ENCODE measurements at places on chromosomes 6 and 20.

DNA sequence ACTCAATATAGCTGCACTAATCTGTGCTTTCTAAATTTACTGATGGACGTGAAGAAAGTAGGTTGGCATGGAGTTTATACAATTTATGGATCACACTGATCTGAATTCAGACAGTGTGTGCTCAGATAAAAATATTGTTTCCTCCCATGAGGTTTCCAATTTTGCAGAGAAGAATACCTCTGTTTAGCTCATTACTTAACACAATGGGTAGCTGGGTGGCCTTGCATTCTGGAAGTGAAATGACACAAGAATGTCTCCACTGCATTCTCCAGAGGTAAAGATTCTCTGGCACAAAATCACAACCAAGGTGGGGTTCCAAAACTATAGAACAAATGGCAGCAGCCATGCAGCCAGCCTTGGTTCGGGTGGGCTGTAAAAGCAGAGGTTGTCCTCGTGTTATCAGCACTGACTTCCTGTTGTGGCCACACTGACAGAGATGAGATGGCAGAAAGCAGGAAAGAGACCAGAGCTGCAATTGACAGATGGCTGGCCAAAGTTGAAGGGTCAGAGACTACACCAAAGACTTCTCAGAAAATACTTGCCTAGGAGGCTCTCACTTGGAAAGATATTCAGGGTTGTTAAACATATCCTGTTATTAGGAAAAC, 50.2 kb downstream of the HDAC2 start:
- no peak for DNase-seq

GRCh38 chr6:30810813-30811339, 66.5 kb upstream of the IER3 start:
- DNase-seq = no peak

DNA sequence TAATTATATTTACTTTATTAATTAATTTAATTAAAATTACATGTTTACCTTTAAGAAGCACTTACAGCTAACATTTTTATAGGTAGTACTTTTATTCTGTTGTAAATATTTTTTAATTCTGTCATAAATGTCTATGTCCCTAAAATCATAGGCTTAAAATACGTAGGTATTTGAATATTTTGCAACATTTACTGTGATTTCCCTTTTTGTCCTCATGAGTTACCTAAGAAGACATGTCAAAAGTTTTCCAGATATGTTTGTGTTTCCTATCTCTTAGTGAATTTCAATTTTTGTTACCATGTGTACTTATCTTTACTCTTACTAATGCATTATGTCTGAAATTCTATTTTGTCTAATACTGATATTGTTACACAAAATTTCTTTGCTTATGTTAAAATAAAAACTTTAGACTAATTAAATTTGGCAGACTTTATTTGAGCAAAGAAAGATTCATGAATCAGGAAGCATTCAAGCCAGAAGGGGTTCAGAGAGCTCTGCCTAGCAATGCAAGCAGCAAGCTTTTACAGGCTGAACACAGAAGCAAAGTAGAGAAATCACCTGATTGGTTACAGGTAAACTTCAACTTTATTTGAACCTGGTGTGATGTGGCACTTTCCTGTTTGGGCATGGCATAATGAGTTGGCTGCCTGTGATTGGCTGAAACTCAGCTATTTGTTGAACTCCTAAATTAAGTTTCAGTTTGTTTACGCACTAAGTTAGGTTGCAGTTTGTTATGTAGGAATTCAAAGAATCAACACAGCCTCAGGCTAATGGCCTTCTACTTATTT, 123.2 kb upstream of the TMEM170B start:
- no peak for DNase-seq

DNA sequence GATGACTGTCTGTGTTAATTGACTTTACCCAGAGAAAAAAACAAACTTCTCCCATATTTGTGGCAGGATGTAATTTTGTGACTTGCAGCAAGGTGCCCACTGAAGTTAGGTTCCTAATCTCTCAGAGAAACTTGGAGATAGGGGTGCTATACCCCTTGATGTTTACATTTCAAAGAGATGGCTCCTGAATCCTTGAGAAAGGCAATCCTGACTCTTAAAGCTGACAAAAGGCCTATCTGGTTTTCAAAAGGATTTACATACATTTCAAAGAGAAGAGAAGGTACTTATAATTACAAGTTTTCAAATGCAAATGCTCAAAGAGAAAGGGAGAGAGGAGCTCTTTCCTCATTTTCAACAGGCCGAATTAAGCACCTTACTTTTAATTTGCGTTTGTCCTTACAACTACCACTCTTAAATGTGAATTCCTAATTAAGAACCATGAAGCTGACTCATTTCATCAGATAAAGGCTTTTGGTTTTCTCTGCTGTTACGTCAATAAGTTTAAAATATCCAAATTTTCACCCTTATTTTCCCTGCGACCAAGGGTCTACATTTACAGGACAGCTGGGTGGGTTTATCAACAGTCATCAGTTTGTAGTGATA, 711.8 kb upstream of the MAP3K7 start:
- no peak for DNase-seq

- no peak for DNase-seq
Observed at GRCh38 chr20:347317-347639, 367 bp downstream of the NRSN2 start.

- DNase-seq = no peak
Observed at GRCh38 chr6:90100059-90100665, 196.5 kb downstream of the BACH2 start.

GRCh38 chr20:11080010-11080409, 406.2 kb upstream of the JAG1 start:
- no peak for DNase-seq

DNA sequence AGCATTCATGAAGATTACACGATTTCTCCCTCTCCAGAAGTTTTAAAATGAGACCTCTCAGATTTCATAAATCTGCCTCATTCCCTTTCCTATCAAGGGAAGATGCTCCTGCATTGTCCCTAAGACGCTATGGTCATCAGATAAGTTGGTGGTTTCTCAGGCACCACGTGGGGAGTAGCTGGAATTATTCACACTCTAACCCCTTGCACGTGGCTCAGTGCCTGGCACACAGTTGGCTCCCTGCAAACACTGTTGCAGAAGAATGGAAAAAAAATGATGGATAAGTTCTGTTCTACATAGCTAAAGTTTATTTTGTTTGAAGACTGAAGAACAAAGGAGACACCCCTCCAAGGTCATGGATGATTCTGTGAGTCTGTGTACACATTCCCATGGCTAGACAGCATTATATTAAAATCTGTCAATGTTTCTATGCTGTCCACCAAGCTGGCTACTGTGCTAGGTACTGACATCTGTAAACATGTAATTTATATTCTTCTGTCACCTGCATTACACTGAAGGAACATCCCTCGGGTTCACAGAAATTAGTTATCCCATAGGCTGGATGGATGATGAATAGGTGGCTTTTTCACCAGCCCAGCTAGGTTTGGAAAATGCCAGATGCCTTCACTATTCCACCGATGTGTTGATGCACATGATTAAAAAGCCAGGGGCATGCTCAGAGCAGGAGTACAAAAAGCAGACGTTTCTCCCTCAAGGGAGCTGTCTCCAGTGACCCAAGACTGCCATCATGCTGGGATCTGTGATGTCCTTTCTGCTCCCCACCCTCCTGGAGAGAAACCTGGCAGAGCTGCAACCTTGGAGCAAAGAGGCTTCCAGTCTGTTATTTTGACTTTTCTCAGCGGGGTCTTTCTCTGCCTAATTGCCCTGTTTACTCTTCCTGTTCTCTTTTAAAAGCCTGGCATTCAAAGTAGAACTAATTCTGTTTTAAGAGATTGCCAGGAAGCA, 610.5 kb downstream of the UTRN start:
- no peak for DNase-seq

- no peak for DNase-seq
Observed at GRCh38 chr6:117022774-117023173, 145.7 kb downstream of the RFX6 start.

GRCh38 chr6:44680202-44680720, 292.8 kb downstream of the CDC5L start:
- peak; percentile 58 for DNase-seq

GRCh38 chr6:91081452-91082067, 494.7 kb upstream of the MAP3K7 start:
- DNase-seq = no peak

DNA sequence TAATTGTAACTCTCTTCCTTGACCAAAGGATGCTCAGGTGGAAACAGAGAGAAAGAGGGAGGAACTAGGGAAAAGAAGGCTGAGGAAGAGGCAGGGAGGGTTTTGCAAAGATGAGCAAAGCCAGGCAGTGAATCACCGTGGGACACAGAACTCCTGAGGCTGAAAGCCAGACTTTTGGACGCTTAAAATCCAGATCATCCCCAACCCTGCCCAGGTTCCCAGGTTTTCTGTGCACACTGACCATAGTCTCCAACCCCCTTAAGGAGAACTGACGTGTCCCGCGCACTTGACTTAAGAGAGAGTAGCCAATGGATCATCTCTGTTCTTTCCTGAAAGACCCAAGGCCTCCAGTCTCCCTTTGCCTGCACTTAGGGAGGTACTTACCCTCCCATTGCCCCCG, 75.3 kb downstream of the LRFN2 start:
- DNase-seq = no peak

DNA sequence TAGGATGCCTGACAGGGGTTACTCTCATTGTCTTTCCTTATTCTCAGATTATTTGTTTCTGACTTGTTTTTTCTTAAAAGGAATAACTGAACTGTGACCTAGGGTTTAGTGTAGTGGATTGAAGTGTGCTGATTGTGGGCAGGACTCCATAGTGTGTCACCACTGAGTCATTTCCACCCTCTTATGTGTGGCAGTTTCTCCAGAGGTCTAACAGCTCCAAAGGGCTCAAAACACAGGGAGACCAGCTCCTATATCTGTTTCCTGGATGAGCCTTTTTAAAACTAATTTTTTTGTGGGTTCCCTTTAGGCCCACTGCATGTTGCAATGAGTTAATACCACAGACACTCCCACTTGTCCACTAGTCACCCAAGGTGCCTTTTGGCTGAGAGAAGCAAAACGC, 951.1 kb upstream of the ADGRB3 start:
- no peak for DNase-seq

DNA sequence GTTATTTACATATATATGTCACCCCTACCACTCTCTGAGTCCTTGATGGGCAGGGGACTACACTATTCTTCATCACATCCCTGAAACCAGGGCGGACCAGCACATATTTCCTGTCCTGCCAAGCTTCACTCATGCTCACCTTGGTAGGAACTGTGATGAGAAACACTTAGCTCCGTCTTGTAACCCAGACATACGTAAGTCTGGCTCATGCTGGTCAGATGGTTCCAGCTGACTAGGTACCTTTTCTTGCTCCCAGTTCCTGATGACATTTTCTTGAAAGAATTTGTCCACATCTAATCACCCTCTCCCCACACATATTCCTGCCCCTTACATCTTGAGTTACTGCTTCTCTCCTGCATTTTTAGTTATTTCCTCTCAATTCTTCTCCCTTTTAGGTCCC, 122.2 kb upstream of the MYLIP start:
- peak; percentile 62 for DNase-seq

DNA sequence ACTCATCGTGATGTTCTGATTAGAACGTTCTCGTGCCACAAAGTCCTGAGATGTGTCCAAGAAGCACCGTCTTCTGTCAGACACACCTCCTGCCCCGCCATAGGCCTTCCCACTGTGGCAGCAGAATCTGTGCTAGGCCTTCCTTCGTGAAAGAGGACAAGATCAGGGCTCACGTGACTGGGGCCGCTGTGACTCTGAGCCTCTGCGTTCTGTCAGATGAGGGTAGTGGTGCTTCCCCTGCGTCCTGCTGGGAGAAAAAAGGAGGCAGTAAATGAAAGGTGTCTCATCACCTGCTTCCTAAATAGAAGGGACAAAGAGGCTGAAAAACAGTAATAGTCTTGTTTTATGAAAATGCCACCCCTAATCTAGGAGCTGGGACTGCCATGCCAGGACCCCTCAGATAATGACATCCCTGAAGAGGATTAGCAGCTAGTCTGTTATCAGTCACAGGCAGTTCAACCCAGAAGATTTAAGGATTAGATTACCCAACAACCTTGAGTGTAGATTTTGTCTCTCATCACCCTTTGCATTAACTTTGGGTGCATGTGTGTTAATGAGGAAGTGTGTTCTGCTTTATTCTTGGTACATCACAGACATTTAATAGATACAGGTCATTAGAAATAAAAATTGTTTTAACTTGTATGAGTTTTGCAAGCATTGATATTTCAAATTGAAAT, 4.1 kb downstream of the DNAJC5 start:
- DNase-seq = no peak

GRCh38 chr6:157126183-157127098, 196.9 kb downstream of the TMEM242 start:
- no peak for DNase-seq
